NCI-H1930 (cell line): ENCODE measurements at places on chromosomes 1 and 21.

GRCh38 chr1:11703357-11704193 is 12.1 kb downstream of the DRAXIN start:
- no peak for DNase-seq

DNA sequence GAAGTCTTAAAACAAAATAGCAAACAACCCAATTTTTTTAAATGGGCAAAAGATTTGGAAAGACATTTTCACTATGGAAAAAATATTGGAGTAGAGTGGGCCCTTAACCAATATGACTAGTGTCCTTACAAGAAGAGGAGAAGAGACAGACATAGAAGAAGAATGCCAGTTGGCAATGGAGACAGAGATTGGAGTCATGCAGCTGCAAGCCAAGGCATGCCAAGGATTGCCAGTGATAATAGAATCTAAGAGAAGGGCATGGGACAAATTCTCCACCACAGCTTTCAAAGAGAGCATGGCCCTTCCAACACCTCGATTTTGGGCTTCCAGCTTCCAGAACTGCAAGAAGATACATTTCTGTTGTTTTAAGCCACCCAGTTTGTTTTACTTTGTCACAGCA is 92.7 kb downstream of the RGS2 start:
- DNase-seq: no peak

DNA sequence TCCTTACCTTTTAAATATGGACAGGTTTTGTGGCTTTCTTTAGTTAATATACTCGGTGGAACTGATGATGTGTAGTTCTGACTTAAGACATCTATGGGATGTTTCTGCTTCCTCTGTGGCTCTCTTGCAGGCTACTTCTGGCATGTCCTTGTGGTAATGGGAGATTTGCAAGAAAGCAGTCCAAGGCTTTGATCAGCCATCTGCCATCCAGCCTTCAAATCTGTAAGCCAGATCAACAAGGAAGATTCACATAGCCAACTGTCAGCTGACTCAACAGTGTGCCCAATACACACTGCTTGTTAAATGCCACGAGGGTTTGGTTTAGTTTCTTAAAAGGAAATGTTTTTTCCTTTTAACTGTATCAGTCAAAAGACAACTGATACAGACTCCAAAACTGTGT is 722.2 kb upstream of the CHRM3 start:
- DNase-seq: no peak

DNA sequence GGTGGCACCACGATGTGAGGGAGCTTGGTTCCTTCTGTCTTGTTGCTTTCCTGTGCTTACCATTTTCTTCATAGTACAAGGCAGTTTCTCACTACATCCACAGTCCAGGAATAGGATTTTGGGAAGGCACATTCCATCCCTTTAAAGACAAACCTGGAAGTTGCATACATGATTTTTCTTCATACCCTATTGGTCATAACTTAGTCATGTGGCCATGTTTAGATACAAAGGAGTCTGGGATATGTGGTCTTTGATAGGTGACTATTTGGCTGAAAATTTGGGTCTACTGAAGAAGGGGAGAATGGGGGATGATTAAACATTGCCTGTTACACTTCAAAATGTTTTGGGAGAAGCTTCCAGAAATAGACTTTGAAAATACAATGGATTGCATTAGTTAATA is 7.0 kb downstream of the DYRK1A start:
- DNase-seq: no peak

DNA sequence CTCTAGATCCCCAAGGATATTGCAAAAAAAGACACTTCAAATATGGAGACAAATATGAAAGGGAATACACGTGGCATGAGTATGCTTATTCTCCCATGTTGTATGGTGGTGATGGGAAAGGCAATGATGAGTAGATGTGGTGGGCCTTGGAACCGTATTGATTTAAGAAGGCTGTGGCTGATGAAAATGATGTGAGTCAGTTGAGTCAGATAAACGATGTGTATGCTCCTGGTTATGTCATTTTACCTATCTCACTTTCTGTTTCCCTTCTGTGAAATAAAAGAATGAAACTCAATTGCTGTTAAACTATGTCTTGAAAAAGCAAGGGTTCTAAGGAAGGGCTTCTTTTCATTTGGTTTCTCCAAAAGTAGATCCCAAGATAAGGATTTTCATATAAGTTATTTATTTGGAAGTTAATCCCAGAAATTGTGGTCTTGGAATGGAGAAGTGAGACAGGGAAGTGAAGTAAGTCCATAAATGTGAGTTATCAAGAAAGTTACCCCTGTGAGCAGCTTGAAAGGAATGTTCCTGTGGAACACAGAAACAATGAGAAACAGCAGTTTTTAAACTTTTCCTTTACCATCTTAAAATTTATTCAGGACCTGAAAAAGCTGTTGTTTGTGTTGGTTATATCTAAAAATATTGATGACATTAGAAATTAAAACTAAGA is 292.0 kb downstream of the DUSP10 start:
- no peak for DNase-seq

DNA sequence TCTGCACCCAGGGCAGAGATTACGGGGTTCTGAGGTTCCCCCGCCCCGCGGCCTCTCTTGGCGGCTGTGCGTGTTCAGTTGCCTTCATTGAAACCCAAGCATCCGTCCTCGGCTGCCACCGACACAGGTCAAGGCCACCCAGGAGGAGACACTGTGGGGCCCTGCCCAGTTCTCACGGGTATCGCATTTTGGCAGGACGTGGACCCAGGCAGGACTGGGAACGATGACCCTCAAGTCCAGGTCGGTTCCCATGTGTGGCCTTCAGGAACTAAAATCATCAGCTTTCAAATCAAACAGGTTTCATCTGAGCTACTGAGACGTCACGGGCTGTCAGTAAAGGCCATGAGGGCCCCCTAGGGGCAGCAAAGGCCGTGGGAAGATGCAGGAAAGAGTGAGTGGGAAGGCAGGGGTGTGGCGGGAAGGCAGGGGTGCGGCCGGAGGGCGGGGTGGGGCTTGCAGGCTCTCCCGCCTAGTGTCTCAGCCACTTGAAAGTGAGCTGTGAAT is 7.0 kb upstream of the C1orf174 start:
- no peak for DNase-seq

GRCh38 chr1:117681093-117681900 is 75.4 kb downstream of the TENT5C start:
- no peak for DNase-seq

DNA sequence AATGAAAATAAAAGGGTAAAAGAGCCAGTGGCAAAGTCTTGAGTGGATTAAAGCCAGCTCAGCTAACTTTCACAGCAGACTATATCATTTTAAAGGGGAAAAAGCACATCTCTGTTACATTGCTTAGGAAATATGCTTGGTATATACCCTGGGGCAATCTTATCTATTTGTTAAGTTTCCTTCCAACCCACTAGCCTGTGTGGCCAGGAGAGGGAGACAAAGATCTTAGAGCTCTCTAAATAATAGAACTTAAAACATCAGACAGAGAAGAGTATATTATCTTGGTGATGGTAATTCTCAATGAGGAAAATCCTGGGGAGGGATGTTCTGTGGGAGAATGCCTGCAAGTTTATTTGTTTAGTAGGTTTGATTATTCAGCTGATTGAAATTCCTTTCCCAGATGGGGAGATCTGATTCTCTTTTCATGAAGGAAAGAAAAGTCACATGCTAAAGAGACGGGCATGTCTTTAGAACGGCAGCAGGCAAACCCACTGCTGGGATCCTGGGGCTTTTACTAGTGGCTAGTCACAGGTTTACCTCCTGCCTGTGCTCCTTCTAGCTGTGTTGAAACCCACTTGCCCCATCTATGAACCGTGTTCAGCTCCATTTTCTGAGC is 3.6 kb downstream of the KCNE2 start:
- DNase-seq: peak; percentile 32

DNA sequence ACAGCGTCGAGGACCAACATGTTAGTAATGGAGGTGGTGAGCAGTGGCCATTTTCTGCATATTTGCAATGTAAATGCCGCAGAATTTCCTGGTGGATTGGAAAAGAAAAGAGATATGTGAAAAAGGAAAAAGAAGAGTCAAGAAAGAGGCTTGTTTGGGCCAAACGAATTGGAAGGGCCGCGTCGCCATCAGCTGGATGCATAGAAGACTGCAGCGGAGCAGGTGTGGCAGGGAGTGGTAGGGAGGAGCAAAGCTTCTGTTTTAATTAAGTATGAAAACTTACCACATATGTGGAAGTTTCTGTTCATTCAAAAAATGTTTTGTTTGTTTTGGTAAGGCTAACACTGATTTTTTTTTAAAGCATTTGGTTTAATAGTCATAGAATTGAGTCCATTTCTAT is 690.7 kb downstream of the NCAM2 start:
- DNase-seq: no peak

- DNase-seq: no peak
Measured at GRCh38 chr21:34268493-34268892, 95.3 kb upstream of the KCNE2 start.

- no peak for DNase-seq
Measured at GRCh38 chr1:115331558-115332331, 6.3 kb downstream of the NGF start.

GRCh38 chr1:193569096-193569982 is 382.9 kb upstream of the B3GALT2 start:
- DNase-seq: no peak

DNA sequence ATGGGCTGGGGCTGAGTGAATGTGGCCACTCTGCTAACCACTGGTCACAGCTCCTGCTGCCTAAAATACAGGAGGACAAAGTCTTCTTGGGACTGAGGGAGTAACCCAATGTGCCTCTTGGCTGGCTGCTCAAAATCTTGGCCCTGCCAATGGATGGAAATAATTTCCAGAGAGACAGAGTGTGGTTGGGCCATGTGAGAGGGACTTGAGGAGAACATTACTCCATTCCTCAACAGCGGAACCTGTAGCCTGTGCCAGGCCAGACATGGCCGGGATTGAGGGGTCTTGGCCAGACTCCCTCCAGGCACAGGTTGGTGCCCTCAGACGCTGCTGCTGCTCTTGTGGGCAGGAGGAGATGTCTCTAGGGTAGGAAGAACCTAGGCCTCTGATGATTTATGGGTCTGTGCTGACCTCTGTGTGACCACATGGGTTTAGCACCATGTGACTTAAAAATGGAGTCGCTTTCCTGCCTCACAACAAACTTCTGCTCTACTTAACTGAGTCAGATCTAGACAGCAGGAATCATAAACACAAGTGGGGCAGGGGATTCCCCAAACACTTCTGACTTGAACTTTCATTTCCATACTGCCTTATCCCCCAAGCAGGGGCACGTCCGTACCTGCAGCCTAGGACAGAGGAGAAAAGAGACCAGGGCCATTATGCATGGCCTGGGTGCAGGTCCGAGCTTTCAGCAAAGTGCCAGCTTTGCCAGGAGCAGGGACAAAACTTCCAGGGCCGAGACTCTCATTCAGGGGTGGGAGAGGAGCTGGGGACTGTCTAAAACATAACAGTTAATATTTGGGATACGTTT is 79.2 kb downstream of the CD34 start:
- DNase-seq: no peak

DNA sequence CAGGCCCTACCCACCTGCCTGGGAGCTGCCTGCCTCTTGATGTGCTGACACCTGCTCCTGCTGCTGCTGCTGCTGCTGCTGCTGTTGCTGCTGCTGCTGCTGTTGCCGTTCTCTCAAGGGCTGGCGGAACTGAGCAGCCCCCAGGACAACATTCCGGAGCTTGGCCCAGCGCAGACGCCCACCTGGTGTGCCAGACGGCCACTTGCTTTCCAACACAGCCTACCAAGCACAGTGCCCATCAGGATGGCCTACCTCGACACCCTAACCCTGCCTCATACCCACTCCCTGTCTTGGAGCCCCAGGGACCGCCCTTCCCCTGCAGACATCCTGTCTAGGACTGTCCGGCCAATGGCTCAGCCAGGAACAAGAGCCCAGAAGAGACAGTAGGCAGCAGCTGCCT is 11.8 kb downstream of the DENND4B start:
- no peak for DNase-seq
